ENCODE measurements at places on chromosomes 7 and 10.

DNA sequence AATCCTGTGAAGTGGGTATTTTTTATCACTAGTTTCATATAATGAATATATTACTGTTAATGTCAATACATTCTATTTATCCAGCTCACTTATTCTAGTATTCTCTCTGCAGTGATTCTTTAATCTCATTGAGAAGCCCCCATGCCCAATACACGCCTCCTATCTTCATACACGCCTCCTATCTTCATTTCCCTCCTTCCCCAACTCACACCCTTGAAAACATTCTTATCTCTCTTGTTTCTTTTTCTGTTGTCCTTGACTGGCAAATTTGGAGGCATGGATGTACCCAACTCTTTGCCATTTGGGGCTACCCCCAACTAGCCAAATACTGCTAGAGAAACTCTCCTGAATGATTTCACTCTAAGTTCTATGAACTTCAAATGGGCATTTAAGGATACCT, 40.5 kb downstream of the ST8SIA6 start:
- DNase-seq, result no peak

DNA sequence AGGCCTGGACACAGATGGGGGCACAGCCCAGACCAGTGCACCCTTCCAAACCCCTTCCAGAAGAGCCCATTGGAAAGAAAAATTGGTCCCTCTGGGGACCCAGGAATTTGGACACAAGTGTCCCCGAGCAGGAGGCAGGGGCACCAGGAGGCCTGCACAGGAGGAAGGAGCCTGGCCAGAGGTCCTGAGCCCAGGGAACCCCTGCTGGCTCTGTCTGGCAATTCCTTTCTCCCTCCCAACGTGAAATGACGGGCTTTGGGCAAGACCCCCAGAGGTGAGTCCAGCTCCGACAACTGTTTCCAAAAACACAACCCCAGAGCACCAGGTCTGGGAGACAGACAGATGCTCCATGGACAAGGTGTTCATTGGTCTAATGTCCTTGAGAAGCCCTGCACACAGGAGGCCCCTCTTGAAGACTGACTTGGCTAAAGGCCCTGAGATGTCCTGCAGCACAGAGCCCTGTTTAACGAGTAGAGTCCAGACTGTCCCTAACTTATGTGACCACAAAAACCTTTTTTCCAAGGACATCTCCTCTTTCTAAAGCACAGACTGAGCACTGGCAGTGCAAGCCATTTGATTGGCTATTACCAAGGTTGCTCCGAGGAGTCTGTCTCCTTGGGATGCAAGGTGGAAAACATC, 150.7 kb downstream of the OAT start:
- DNase-seq, result no peak

DNA sequence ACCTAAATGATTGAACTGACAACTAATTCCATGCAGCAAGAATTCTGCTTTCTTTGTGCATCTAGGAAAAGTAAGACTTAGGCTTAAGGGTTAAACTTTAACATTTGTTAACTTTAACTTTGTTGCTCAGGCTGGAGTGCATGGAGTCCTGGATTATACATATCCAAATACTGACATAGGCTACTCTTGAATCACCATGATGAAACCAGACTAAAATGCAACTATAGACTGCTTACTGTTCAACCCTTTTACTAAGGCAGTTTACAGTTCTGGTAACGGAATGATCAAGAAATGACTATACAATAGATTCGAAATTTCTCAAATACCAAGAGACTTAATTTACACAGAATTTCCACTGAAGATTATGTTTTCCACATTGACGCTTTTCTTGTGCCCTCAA, 52.0 kb downstream of the PUS7 start:
- DNase-seq, result no peak

DNA sequence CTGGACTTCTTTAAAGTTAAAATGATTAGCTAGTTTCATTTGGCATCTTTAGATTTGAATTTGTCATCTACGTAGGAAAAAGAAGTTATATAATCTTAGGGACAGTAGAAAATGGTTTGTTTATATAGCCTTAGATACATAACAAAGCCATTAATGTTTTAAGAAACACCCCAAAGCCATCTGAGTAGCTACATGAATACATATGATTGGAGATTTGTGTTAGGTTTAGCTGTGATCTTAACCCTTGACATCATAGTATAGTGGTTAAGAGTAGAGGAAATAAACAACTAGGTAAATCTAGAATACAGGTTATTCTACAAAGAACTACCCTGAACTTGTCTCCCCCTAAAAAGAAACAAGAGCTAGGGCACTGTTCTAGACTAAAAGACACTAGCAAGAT, 18.1 kb downstream of the SAMD8 start:
- no peak for DNase-seq
